GM20000 (cell line): ENCODE measurements at places on chromosomes 5 and 9.

DNA sequence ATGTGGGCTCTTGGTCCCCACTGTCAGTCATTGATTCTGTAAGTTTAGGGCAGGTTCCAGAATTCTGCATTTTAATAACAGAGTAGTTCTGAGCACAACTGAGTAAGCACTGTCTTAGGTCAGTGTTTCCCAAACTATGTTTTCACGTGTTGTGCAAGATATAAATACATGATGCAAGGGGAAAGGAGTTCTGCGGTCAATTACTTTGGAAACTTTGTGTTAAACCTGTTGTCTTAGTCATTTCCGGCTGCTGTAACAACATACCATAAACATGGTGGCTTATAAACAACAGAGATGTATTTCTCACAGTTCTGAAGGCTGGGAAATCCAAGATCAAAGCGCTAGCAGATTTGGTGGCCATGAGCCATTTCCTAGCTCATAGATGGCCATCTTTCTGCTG is 69.8 kb downstream of the EQTN start:
- no peak for DNase-seq

DNA sequence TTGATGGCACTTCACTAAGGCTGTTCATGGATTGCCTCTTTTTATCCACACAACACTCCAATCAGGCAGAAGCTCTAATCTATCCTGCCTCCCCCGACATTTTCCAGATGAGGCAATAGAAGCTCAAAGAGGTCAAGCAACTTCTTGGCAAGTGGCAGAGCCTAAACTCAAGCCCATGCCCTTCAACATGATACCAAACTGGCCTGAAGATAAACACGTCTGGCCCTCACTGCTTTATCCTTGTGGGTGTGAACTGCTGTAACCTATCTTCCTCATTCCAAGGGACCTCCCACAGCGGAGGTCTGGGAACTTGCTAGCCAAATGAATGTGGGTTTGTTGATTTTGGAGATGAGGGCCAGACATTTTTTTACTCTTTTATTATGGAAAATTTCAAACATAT is 9.5 kb downstream of the SLC35A4 start:
- DNase-seq, result no peak

- no peak for DNase-seq
Measured at GRCh38 chr5:80871541-80871961, 88.6 kb upstream of the RASGRF2 start.

- DNase-seq, result peak; percentile 54
Measured at GRCh38 chr5:92401-93220, 643 bp downstream of the PLEKHG4B start.

- no peak for DNase-seq
Measured at GRCh38 chr5:124212934-124213333, 533.5 kb downstream of the ZNF608 start.

- DNase-seq, result no peak
Measured at GRCh38 chr5:31469466-31469865, 62.4 kb downstream of the DROSHA start.

DNA sequence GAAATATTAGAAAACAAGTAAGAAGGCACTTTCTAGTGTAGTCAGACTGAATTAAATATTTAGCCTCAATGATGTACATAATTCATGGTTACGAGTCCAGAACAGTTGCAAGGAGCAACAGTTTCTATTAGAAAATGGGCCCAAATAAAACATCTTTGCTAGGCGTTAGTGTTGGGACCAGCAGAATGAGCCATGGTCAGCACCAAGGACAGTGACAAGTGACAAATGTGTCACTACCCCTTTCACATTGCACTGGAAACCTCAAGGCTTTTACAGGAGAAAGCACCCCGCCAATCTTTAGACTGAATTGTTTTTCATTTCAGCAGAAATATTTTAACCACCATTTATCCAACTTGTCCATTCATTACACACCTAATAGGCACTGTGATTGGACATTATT is 301.3 kb upstream of the ADCY2 start:
- DNase-seq, result no peak

GRCh38 chr5:108638021-108638420 is 109.7 kb upstream of the FER start:
- DNase-seq, result no peak
